WTC11 (cell line): ENCODE measurements at places on chromosomes 3 and 15.

DNA sequence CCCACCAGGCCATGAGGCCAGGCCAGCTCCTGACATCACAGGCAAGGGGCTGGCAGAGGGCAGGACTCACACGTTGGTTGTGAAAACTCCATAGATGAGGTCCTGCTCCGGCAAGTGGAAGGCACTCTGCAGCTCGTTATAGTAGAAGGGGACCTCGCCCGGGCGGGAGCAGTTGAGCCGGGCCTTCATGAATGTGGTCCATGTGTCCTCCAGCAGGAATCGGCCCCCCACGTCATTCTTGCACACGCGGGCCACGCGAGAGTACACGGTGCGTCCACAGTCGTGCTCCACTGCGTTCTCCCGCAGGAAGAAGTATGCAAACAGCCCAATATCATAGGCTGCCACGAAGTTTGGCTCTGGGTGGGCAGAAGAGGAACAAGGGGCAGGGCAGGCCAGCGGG, 101.2 kb downstream of the SEMA5B start:
- no peak overlapping the region for H3K4me3 ChIP-seq
- H3K27me3 ChIP-seq, result peaks cover 2% of the 10 kb centered on the region; the same call in 1 of the 2 replicates
- H3K4me1 ChIP-seq, result no peaks in the 10 kb centered on the region
- no peak for DNase-seq
- no peaks in the 10 kb centered on the region for H3K36me3 ChIP-seq

- no peak overlapping the region for H3K4me3 ChIP-seq
- peaks cover 6% of the 10 kb centered on the region for H3K36me3 ChIP-seq
- H3K27me3 ChIP-seq, result no peaks in the 10 kb centered on the region
- no peak overlapping the region for H3K27ac ChIP-seq
- H3K4me1 ChIP-seq, result peaks cover 5% of the 10 kb centered on the region
- DNase-seq, result no peak
These were observed 20.8 kb downstream of the ATP13A3 start for GRCh38 chr3:194465920-194466570.

GRCh38 chr3:36823806-36824205, 59.5 kb upstream of the DCLK3 start:
- H3K27me3 ChIP-seq, result no peaks in the 10 kb centered on the region
- H3K27ac ChIP-seq, result no peak overlapping the region
- DNase-seq, result no peak
- H3K4me1 ChIP-seq, result peaks cover 17% of the 10 kb centered on the region
- H3K4me3 ChIP-seq, result no peak overlapping the region

DNA sequence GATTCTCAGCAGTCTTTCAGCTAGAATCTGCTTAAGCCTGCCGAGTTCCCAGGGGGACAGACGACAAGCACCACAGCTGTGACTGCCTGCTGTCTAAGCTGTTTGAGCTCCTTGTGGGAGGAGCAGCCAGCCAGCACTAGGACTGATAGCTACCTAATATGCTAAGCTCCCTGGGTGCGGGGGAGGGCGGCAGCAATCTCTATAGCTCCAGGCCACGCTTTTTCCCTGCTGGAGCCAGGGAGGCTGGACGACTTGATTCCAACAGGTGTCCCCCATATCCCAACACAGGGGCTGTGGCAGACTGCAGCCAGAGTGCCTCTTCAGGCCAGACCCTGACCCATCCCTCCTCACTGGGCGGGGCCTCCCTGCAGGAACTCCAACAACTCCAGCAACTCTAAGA, 134.1 kb upstream of the ARPP21 start:
- H3K27me3 ChIP-seq, result no peaks in the 10 kb centered on the region; the same call in 1 of the 2 replicates
- H3K27ac ChIP-seq, result no peak overlapping the region
- peak; percentile 77 for DNase-seq
- H3K4me1 ChIP-seq, result peaks cover 16% of the 10 kb centered on the region
- H3K4me3 ChIP-seq, result no peak overlapping the region

GRCh38 chr15:97745481-97746071, 214.9 kb upstream of the ARRDC4 start:
- H3K27ac ChIP-seq, result no peak overlapping the region
- H3K36me3 ChIP-seq, result no peaks in the 10 kb centered on the region
- H3K4me1 ChIP-seq, result peaks cover 17% of the 10 kb centered on the region
- peak; percentile 62 for DNase-seq

- no peak for DNase-seq
- H3K4me3 ChIP-seq, result no peak overlapping the region
- peaks cover 7% of the 10 kb centered on the region for H3K4me1 ChIP-seq
- H3K36me3 ChIP-seq, result no peaks in the 10 kb centered on the region
- no peaks in the 10 kb centered on the region for H3K27me3 ChIP-seq
These were observed 30.2 kb downstream of the PLAAT1 start for GRCh38 chr3:193271101-193271840.

GRCh38 chr3:9613056-9613748, 36.1 kb upstream of the MTMR14 start:
- H3K27me3 ChIP-seq, result no peaks in the 10 kb centered on the region; the same call in none of the 2 replicates
- no peaks in the 10 kb centered on the region for H3K4me1 ChIP-seq
- H3K27ac ChIP-seq, result no peak overlapping the region
- no peak overlapping the region for H3K4me3 ChIP-seq
- DNase-seq, result no peak
- H3K36me3 ChIP-seq, result no peaks in the 10 kb centered on the region

DNA sequence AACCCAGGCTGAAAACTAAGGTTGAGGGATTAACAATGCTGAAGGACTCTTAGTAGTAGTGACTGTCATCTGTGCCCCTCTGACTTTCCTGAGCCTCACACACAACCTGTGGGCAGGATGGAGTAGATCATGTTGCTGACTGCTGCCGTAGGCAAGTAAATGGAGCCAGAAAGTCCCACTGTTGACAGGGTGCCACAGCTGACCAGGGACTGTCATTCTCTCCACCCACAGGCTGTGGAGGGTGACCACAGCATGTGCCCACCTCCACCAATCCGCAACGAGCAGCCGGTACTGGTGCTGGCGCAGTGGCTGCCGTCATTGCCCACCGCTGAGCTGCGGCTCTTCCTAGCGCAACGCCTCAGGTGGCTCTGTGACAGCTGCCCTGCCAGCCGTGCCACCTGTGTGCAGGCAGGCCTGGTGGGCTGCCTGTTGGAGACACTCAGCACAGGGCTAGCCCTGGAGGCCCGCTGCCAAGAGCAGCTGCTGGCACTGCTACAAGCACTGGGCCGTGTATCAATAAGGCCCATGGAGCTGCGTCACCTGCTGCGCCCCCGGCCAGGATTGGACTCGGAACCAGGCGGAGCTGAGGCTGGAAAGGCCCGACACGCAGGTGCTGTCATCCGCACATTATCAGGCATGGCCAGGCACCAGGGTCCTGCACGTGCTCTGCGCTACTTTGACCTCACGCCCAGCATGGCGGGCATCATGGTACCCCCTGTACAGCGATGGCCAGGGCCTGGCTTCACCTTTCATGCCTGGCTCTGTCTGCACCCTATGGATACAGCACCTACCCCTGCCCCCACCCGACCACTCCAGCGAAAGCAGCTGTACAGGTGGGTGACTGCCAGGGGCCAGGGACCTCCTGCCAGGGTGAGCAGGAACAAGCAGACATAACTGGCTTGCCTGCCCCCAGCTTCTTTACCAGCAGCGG, 15.6 kb downstream of the NBEAL2 start:
- no peak for DNase-seq
- no peak overlapping the region for H3K27ac ChIP-seq
- H3K4me1 ChIP-seq, result peaks cover 3% of the 10 kb centered on the region

DNA sequence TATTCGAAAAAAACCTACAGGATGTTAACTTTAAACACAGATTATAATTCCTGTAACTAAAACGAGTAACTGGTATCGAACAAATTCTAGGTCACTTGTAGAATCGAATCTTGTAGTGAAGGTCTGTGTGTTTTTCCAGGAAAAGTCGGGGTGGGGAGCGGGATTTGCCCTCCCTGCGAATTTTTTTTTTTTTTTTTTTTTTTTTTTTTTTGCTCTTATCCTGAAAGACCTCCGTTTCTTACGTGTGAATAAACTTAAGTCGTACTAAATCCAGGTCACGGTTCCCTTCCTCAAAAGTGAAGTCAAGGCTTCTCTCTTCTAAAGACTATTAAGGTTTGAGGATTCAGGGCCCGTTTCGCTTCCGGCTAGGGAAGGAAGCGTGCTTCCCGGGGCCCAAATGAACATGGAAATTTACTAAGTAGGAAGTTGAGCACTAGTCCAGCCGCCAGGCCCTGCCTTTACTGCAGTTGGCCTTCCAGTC, 770 bp downstream of the TBC1D5 start:
- H3K4me3 ChIP-seq, result peak overlapping the region; percentile 85
- H3K4me1 ChIP-seq, result peaks cover 53% of the 10 kb centered on the region
- H3K36me3 ChIP-seq, result no peaks in the 10 kb centered on the region
- peak overlapping the region; percentile 99 for H3K27ac ChIP-seq

GRCh38 chr3:181384970-181385369, 326.8 kb upstream of the SOX2 start:
- H3K4me1 ChIP-seq, result peaks cover 40% of the 10 kb centered on the region
- no peak overlapping the region for H3K4me3 ChIP-seq
- no peaks in the 10 kb centered on the region for H3K27me3 ChIP-seq
- H3K36me3 ChIP-seq, result no peaks in the 10 kb centered on the region

DNA sequence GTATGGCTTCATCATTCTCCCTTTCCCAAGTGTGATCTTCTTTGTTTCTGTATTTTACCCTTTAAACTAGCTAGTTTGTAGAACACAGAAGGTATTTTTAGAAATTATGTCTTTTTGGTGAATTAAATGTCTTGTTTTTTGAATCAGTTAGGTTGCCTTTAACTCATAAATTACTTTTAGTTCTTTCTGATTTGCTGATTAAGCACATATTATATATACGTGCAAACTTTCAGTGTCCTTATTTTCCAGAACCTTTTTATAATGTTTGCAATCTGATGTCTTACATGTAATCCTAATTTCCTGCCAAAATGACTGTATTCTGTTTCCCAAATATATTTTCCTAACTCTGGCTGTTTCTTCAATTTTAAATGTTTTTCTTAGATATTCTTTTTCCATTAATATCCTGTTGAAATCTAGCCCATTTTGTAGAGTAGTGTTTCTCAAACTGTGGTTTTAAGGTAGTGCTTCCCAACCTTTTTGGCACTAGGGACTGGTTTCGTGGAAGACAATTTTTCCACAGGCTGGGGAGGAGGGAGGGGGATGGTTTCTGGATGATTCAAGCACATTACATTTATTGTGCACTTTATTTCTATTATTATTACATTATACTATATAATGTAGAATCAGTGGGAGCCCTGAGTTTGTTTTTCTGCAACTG, 51.8 kb downstream of the CHD2 start:
- H3K4me1 ChIP-seq, result 0 out of 2 replicates have a peak, but pooled peaks cover 3% of the 10 kb centered on the region
- no peak for DNase-seq
- H3K36me3 ChIP-seq, result peaks cover 87% of the 10 kb centered on the region
- no peaks in the 10 kb centered on the region for H3K27me3 ChIP-seq
- H3K4me3 ChIP-seq, result no peak overlapping the region
- peak overlapping the region; percentile 62 for H3K27ac ChIP-seq

GRCh38 chr15:73046073-73046472, 6.2 kb upstream of the NEO1 start:
- peaks cover 17% of the 10 kb centered on the region for H3K4me1 ChIP-seq
- peaks cover 8% of the 10 kb centered on the region for H3K27me3 ChIP-seq
- no peak overlapping the region for H3K4me3 ChIP-seq
- H3K36me3 ChIP-seq, result no peaks in the 10 kb centered on the region
- H3K27ac ChIP-seq, result no peak overlapping the region

GRCh38 chr15:80706161-80706560, 11.1 kb downstream of the ABHD17C start:
- no peak for DNase-seq
- no peaks in the 10 kb centered on the region for H3K27me3 ChIP-seq
- H3K36me3 ChIP-seq, result 0 out of 2 replicates have a peak, but pooled peaks cover 3% of the 10 kb centered on the region
- H3K4me3 ChIP-seq, result peak overlapping the region; percentile 49
- H3K4me1 ChIP-seq, result peaks cover 58% of the 10 kb centered on the region
- H3K27ac ChIP-seq, result peak overlapping the region; percentile 85

DNA sequence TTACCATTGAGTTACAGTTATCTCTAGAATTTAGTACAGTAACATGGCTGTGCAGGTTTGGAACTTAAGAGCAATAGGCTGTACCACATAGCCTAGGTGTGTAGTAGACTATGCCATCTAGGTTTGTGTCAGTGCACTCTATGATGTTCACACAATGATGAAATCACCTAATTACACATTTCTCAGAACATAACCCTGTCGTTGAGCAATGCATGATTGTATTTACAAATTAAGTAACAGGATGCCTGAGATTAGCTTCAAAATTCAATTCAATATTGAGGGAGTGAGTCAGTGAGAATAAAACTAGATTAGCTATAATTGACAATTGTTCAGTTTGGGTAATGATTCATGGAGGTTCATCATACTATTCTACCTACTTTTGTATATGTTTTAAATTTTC, 633.8 kb downstream of the IGSF11 start:
- no peaks in the 10 kb centered on the region for H3K4me1 ChIP-seq
- H3K27me3 ChIP-seq, result no peaks in the 10 kb centered on the region
- no peaks in the 10 kb centered on the region for H3K36me3 ChIP-seq
- no peak for DNase-seq
- no peak overlapping the region for H3K4me3 ChIP-seq

GRCh38 chr3:41363830-41364523, 164.7 kb downstream of the CTNNB1 start:
- H3K4me1 ChIP-seq, result peaks cover 56% of the 10 kb centered on the region
- no peaks in the 10 kb centered on the region; the same call in 1 of the 2 replicates for H3K36me3 ChIP-seq
- H3K27ac ChIP-seq, result peak overlapping the region; percentile 92
- no peak overlapping the region for H3K4me3 ChIP-seq
- H3K27me3 ChIP-seq, result no peaks in the 10 kb centered on the region
- no peak for DNase-seq

- peaks cover 23% of the 10 kb centered on the region for H3K4me1 ChIP-seq
- H3K27ac ChIP-seq, result no peak overlapping the region
- H3K36me3 ChIP-seq, result no peaks in the 10 kb centered on the region
- no peaks in the 10 kb centered on the region for H3K27me3 ChIP-seq
- H3K4me3 ChIP-seq, result no peak overlapping the region
These were observed 117.9 kb downstream of the TLE3 start for GRCh38 chr15:69979783-69980182.

GRCh38 chr3:141895731-141896130, 19.3 kb downstream of the ATP1B3 start:
- H3K4me1 ChIP-seq, result 0 out of 2 replicates have a peak, but pooled peaks cover 4% of the 10 kb centered on the region
- peaks cover 66% of the 10 kb centered on the region for H3K36me3 ChIP-seq
- peaks cover 3% of the 10 kb centered on the region; the same call in 1 of the 2 replicates for H3K27me3 ChIP-seq

- DNase-seq, result no peak
- H3K4me1 ChIP-seq, result peaks cover 11% of the 10 kb centered on the region
- H3K4me3 ChIP-seq, result no peak overlapping the region
- H3K27me3 ChIP-seq, result no peaks in the 10 kb centered on the region; the same call in 1 of the 2 replicates
- no peak overlapping the region for H3K27ac ChIP-seq
These were observed 29.1 kb upstream of the PDZRN3 start for GRCh38 chr3:73653877-73654276.
